Peyer's patch (tissue), 4 donors: ENCODE measurements at places on chromosomes 5 and 9. TPM values are rescaled to one million over a fixed set of nuclear protein-coding genes. Genes with fewer than 3 reads are reported as not detected.

Gene INSL4
- not detected for total RNA-seq

Gene RGP1
- 44.4 TPM for total RNA-seq

- no peaks in the 10 kb centered on the region for H3K27me3 ChIP-seq
- no peaks in the 10 kb centered on the region for H3K4me1 ChIP-seq
- H3K4me3 ChIP-seq: no peak overlapping the region
- no peak overlapping the region for H3K27ac ChIP-seq
These were observed 36.2 kb upstream of the REEP2 start for GRCh38 chr5:138402640-138403039.

DNA sequence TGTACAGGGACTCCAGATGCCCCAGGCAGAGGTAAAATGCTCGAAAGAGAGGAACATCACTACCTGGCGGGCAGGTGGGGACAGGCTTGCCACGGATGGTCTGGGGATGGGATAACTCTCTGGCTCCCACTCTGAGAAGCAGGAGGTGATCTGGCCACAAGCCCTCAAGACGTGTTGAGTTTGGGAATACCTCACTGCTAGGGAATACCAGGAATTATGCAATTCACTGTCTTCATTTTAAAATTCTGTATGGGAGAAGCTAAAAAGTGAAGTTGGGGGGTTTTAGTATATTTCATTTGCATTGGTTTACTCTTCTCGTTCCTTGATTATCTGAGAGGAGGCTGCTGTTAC lies 510.4 kb downstream of the CCDC171 start:
- no peak overlapping the region for H3K4me3 ChIP-seq
- H3K27ac ChIP-seq: no peak overlapping the region
- H3K36me3 ChIP-seq: no peaks in the 10 kb centered on the region
- no peaks in the 10 kb centered on the region for H3K27me3 ChIP-seq

DNA sequence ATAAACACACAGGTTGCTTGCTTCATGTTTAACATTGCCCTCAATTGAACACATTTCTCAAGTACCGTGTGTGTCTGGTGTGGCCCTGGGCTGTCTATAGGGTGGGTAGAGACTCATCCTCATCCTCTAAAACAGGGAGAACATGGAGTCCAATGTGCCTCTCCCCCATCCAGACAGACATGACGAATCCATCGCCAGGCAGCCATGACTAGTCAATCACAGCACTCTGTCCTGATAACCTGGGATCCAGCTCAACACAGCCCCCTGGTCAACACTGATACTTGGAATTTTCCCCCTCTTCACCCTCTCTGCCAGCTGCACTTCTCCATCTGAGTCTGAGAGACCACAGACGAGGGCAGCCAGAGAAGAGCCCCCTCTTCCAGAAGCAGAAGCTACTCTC lies 10.7 kb upstream of the NTNG2 start:
- H3K4me1 ChIP-seq: no peaks in the 10 kb centered on the region
- no peak for DNase-seq
- H3K27ac ChIP-seq: no peak overlapping the region
- no peaks in the 10 kb centered on the region for H3K36me3 ChIP-seq

GRCh38 chr5:160640406-160640805 lies 211.6 kb downstream of the ATP10B start:
- DNase-seq: no peak
- no peak overlapping the region for H3K27ac ChIP-seq
- no peak overlapping the region for H3K4me3 ChIP-seq
- H3K36me3 ChIP-seq: no peaks in the 10 kb centered on the region

Gene SH3GL2
- not detected for total RNA-seq

Gene RGS14
- 19.4 TPM for total RNA-seq

Gene FYB1
- 12.1 TPM for total RNA-seq

DNA sequence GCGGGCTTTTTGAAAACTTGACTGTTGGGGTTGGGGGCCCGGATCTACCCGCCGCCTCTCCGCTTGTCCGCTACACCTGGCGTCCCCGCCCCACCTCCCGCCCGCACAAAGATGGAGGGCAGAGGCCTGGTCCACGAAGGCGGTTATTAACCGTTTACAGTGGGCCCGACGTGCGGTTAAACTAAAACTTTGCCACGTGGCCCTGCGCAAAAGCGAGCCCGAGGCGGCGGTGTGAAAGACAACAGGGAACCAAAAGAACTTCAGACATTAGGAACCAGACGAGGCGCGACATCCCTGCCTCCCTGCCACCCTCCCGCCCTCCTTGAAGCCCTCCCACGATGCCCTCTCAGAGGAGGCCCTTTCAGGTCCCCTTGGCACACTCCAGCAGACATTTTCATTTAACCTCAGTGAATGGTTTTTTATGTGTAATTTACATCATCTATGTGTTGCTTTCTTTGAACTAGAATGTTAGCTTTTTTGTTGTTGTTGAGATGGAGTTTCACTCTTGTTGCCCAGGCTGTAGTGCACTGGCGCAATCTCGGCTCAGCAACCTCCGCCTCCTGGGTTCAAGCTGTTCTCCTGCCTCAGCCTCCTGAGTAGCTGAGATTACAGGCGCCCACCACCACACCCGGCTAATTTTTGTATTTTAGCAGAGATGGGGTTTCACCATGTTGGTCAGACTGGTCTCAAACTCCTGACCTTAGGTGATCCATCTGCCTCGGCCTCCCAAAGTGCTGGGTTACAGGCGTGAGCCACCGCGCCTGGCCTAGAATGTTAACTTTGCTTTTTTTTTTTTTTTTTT lies 999 bp upstream of the HNRNPA0 start:
- DNase-seq: no peak
- H3K36me3 ChIP-seq: no peaks in the 10 kb centered on the region
- peak overlapping the region; percentile 99 for H3K27ac ChIP-seq
- no peaks in the 10 kb centered on the region for H3K27me3 ChIP-seq
- H3K4me1 ChIP-seq: peaks cover 17% of the 10 kb centered on the region
- peak overlapping the region; percentile 88 for H3K4me3 ChIP-seq

DNA sequence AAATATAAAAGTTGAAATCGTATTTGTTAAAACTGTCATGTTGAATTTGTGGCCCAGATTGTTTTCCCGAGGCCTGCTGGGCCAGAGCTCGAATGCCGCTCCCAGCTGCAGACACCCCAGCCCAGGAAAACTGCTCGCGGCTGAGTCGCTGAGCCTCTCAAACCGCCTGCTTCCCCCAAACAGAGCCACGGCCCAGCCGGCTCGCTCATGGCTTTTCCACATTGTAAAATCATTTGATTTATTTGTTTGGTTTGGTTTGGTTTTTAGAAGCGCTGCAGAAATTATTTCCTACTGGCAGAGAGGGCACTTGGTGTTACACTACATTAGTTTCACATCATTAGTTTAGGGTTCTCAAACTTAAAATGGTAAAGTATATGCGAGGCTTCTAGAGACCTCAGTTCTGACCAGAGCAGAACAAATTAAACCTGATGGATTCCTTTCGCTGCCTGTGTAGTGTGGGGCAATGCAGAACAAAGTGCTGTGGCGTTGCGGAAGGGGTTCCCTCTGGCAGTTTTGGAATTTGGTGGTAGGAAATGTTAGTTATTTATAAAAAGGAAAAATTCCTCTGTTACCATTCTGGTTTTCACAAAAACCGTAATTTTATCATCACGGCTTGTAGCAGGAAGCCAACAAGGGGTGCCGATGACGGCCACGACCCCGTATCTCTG lies 156.5 kb upstream of the PITX1 start:
- H3K36me3 ChIP-seq: no peaks in the 10 kb centered on the region
- no peak for DNase-seq
- peak overlapping the region; percentile 40 for H3K4me3 ChIP-seq
- peaks cover 11% of the 10 kb centered on the region for H3K4me1 ChIP-seq
- H3K27me3 ChIP-seq: no peaks in the 10 kb centered on the region

DNA sequence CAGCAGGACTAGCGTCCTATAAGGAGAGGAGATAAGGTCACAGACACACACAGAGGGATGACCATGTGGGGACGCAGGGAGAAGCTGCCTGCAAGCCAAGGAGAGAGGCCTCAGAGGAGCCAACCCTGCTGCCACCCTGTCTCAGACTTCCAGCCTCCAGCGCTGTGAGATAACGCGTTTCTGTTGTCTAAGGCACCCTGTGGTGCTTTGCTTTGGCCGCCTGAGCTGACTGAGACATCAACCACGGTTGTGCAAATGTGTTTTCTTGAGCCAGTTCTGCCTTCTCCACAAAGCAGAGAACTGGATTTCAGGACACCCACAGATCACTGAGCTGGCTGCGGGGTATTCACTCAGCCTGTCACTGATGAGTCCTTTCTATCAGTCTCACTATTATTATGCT lies 149.1 kb downstream of the NXNL2 start:
- H3K4me1 ChIP-seq: no peaks in the 10 kb centered on the region
- H3K27me3 ChIP-seq: no peaks in the 10 kb centered on the region
- no peak overlapping the region for H3K27ac ChIP-seq
- H3K36me3 ChIP-seq: no peaks in the 10 kb centered on the region
